ENCODE measurements at places on chromosomes 1 and 21.

- no peak for DNase-seq
Measured at GRCh38 chr1:212433577-212434462, 1.1 kb downstream of the NENF start.

GRCh38 chr1:198481661-198482060, 58.8 kb downstream of the ATP6V1G3 start:
- DNase-seq, result no peak

- no peak for DNase-seq
Measured at GRCh38 chr1:73623946-73624345, 574.0 kb downstream of the LRRIQ3 start.

GRCh38 chr1:111937147-111937725, 52.2 kb downstream of the KCND3 start:
- DNase-seq, result no peak
